SHP77 (cell line): ENCODE measurements at places on chromosomes 6 and 20.

- DNase-seq = no peak
Measured at GRCh38 chr6:112841553-112842329, 494.6 kb downstream of the RFPL4B start.

GRCh38 chr6:154590756-154591155 lies 80.3 kb upstream of the CNKSR3 start:
- DNase-seq = peak; percentile 98

DNA sequence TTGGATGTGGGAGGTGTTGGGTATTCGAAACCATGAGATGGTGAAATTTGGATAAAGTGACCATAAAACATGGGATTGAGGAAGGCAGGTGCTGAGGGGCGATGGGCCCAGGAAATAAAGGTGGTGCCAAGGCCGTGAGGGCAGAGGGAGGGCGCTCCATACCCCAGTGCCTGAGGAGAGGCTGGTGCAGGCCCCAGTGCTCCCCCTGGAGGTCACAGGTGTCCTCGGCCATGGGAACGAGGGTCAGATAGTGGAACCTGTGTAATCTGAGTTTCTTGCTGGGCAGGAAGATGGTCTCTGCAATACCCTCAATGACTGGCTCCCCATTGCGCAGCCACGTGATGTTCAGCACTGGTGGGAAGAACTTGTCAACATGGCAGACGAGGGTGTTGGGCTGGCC lies 16.2 kb downstream of the HLA-DPB1 start:
- DNase-seq = no peak

- no peak for DNase-seq
Measured at GRCh38 chr20:59818911-59819310, 114.5 kb downstream of the SYCP2 start.

DNA sequence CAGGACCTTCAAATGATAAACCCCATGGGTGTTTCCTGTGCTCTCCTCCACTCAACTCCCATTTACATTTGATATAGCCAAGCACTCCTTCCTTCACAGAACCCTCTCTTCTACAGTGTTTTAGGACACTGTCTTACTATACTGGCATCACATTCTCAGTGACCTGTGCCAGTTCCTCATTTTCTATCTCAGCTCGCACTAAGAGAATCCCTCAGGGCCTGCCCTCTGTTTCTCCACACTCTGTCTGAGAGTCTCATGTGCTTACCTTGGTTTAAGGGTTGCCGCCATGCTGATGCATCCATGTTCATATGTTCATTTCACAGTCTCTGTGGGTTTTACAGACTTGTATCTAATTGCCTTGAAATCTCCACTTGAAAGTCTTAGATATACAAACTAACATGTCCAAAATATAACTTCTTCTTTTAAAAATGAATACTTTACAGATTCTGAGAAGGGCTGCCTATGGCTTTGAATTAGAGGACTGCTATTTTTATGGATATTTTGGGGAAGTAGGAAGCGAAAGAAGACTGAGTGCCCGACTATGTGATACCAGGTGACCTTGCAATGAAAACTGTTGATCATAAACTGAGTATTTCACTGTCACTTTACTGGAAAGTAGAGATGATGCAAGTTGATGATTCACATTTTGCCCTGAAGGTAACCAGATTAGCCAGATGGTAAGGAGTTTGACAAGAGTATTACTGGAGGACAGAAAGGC lies 153.1 kb upstream of the SIM1 start:
- DNase-seq = no peak

DNA sequence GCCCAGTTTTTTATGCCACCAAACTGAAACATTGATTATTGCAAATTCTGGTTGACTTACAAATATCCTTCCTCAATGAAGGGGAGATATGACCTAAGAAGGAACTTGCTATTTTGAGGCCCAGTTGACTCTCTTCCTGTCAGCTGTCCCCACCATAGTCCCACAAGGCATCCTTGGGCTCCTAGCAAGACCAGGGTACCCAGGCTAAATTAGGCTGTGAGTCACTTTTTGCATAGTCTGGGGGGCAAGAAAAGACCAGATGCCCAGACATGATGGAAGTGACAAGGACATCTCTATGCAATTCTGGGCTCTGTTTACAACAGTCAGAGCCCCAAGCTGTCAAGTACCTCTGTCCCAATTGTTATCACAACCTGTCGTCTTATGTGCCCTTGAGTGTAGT lies 31.8 kb upstream of the MAFB start:
- no peak for DNase-seq

DNA sequence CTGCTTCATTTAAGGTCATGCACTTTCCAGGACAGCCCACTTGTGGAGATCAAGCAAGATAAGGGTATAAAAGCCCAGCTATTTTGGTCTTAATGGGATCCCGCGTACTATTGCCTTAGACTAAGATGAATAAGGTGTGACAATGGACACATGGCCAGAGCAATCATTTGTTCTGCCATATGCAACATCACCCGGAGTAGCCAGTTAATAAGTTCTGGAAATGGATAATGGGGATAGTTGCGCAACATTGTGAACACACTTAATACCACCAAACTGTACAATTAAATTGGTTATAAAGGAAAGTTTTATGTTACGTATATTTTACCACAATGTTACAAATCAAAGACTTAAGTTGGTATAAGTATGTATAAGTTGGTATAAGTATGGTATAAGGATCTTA lies 674.5 kb downstream of the HDGFL1 start:
- DNase-seq = no peak

GRCh38 chr20:25669826-25670422 lies 26.7 kb downstream of the ZNF337 start:
- DNase-seq = peak; percentile 17

- DNase-seq = no peak
Measured at GRCh38 chr20:8471465-8471864, 339.4 kb downstream of the PLCB1 start.

- DNase-seq = peak; percentile 17
Measured at GRCh38 chr6:148203970-148204369, 138.7 kb upstream of the SASH1 start.

DNA sequence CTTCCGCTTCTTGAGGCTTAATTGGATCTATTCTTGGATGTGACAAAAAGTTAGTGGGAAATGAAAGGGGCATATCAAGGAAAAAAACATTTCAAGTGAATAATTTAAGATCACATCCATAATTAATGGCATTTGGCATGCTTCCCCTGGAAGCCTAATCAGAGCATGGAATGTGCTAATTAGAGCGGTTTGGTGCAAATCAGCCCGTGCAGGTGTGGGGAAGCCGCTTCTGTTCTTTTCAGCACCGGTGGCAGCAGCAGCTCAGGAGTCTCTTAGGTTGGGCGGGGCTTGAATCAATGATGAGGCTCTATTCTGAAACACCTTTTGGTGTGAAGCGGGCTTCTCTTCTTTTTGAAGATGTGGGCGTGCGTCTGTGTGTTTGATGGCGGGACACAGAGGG lies 301.2 kb downstream of the LRFN2 start:
- no peak for DNase-seq

GRCh38 chr20:56469077-56469449 lies 636 bp downstream of the RTF2 start:
- no peak for DNase-seq

DNA sequence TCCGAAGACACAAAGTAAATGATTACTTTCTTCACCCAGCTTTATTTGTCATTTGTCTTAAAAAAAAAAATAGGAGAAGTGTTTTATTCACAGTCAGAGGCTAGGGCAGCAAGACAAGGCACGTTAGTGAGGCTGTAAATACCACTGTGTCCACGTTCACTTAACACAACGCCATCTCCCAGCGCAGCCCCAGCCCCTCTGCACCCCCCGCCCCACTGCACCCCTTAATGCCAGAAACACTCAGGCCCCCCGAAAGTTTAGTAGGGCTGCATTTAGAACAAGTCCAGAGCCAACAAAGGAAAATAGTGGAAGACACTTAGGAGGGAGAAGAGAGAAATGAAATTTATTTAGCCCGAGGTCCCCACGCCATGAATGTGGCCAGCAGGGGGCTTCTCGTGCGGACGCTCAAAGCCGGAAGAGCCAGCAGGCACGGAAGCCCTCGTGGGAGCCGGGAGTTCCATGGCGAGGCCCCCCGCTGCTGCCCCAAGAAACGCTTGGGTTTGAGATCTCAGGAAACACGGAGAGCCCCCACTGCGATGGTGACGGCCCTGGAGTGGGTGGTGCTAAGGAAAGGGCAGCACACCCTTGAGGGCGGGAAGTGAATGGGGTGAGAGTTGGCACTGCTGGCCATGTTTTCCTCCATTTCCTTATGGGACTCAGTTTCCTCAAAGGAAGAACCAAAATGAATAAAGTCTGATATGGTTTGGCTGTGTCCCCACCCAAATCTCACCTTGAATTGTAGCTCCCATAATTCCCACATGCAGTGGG lies 50.2 kb downstream of the IYD start:
- no peak for DNase-seq

- no peak for DNase-seq
Measured at GRCh38 chr6:154111025-154111424, 72.0 kb downstream of the OPRM1 start.

DNA sequence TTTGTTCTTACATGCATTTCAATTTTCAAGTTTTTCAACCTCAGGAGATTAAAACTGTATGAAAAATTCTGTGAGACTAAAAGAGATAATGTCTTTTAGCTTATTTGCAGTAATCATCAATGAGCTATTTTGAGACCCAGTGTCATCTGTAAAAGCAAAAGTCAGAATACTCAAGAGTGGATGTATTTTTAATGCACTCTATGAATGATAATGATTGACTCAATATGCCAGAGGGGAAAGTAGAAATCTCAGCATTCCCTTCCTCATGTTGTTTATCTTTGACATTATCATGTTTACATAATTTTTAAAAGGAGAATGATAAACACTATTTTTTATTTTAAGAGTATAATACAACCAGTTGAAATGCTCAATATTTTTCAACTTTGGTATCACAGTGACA lies 162.1 kb downstream of the MMUT start:
- DNase-seq = no peak

- DNase-seq = no peak
Measured at GRCh38 chr6:64357430-64357829, 721.8 kb downstream of the PHF3 start.

DNA sequence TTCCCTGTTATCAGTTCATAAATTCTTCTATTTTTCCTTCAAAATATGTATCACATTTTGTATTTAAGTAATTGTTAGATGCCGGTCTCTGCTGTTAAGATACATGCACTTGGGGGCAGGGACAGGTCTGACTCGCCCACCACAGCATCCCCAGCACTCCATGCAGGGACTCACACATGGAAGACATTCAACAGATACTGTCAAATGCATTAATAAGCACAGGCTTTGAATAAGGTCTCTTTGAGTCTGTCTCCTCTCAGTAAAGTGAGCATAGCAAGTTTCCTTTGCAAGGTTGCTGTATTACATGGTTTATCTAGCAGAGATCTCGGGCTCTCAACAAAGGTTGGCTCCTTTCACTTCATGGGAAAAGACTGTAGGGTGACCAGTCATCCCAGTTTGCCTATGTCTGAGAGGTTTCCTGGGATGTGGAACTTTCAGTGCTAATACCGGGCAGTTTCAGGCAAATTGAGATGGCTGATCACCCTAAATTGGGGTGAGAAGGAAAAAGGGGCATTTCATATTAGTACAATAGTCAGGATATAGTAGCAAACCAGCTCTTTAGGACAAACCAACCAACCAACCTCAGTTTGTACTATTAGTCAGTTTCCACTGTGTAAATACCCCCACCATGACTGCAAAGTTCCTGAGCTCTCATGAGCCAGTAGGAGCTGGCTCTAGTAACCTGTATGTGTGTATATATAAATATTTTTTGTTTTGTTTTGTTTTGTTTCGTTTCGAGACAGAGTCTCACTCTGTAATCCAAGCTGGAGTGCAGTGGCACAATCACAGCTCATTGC lies 15.0 kb downstream of the JPH2 start:
- DNase-seq = no peak

DNA sequence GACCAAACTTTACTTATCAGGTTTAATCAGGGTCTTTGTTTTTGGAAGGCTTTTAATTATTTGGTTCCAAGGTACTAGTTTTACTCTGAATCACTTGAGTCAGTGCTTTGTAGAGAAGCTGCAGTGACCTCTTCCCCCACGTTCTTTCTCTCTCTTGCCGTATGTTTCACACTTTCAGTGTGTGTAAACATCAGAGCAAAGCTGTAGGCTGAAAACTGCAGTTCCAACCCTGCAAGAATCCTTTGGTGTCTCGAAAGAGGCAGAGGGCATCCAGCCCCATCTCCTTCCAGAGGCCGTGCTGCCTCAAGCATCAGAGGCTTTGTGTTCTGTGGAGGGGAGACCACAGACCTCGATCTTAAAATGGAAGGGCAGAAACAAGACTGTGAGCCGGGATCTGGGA lies 42.1 kb downstream of the CFAP61 start:
- no peak for DNase-seq

- DNase-seq = no peak
Measured at GRCh38 chr20:60214901-60215815, 256.9 kb downstream of the CDH26 start.

DNA sequence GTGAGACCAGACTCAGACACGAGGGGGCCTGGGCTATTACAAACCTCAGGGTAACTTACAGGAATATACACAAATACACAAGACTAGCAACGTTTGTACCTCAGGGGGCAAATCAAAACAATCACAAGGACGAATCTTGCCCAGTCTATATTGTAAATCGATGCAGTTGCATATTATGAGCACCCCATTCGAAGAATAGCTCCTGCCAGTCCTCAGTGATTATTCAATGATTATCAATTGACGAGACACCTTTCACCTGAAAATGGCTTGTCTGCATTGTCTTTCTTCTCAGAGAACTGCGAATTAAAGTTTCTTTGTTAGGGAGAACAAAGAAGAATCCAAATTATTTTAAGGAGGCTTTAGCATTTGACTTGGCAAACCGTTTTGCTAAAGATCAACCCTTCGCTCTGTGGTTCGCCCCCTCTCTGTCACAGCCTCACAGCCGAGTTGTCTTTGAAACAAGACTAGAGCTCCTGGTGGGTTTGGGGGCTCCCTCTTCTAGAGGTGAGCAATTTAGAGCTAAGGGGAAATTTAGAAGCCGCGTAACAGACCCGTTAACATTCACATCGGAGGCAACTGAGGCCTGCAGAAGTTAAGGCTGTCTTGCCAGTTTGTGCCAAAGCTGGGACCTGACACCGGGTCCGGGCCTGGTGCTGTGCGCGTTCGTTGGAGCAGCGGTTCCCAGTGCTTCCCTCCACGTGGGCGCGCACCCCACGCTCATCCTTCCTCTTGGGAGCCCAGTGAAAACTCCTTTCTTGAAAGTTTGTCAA lies 24.9 kb upstream of the MAP3K7 start:
- peak; percentile 36 for DNase-seq

- no peak for DNase-seq
Measured at GRCh38 chr20:41275301-41275731, 42.2 kb downstream of the ZHX3 start.
